ENCODE measurements at places on chromosomes 1 and 21.

- no peak for DNase-seq
Observed at GRCh38 chr21:31257265-31257664, 86.8 kb downstream of the TIAM1 start.

DNA sequence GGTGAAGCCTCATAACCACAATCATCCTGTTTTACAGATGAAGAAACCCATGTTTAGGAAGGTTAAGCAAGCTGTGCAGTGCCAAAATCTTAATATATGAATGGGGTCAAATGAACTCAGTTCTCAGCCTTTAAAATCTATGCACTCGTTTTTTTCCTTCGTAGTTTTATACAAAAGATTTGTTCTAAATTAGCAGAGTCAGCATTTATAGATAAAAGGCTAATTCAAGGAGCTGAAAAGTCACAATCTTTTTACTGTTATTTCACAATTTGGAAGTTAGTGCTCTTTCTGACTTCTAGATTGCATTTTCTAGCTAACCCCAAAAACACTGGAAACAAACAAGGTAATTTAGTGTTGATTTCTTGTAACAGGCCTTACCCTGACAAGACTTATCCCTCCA, 766.9 kb upstream of the ADGRL4 start:
- DNase-seq: no peak

GRCh38 chr1:7919880-7920279, 20.8 kb downstream of the TNFRSF9 start:
- no peak for DNase-seq

GRCh38 chr1:45971922-45972531, 160.4 kb downstream of the PIK3R3 start:
- no peak for DNase-seq

GRCh38 chr1:29833581-29833980, 597.3 kb downstream of the PTPRU start:
- DNase-seq: no peak

GRCh38 chr1:44068442-44068921, 37.2 kb upstream of the SLC6A9 start:
- DNase-seq: no peak

DNA sequence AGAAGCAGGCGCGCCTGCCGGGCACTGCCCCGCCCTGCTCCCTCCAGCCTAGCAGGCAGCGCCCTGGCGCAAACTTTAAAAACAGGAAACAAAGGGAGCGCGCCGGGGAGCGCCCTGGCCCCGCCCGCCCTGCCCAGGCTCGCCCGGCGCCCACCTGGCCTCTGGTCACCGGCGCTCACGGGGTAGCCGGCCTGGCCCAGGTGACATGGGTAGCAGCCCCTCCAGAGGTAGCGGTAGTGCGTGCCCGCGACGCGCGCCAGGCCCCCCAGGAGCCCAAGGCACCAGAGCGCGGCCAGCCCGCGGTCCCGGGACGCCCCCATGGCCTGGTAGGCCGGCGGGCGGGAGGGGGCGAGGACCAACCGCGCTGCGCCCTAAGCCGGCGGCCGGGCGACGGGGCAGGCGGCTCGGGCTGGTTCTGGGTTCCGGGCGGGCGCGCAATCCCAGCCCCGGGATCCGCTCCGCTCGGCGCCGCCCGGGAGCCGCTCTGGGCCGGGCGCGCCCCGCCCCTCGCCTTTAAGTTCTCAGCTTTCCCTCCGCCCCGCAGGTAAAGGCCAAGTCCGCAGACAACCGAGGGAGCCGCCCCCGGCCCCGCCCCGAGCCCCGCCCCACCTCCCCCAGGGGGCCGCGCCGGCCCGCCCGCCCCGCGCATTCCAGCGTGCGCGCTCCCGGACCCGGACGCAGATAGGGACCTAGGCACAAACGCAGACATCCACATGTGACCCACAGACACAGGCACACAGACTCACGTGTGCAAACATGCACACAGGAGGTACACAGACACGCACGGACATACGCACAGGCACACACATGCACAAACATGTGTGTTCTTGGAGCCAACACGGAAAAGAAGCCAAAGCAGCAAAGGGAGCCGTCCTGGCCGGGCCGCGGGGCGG, 76.7 kb downstream of the ARHGEF16 start:
- peak; percentile 70 for DNase-seq

GRCh38 chr1:205315008-205315618, 6.4 kb downstream of the NUAK2 start:
- no peak for DNase-seq

DNA sequence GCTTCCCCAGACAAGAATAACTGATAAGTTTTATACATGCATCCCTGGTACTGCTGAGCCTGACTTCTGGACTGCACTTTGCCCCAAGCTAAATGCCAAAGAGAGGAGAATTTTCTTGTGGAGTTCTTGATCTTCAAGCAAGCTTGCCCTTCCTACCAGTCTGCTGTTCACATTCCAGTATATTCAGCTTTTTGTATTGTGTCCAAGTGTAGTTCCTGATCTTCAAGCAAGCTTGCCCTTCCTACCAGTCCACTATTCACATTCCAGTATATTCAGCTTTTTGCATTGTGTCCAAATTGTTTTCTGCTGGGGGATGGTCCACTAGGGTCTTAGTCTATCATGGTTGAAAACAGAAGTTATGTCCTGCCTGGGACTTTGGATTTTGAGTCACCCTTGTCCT, 894 bp upstream of the TSEN15 start:
- DNase-seq: no peak

All from T-helper 22 cell (primary cell).